ENCODE measurements at places on chromosomes 6 and 20. TPM values are rescaled to one million over a fixed set of nuclear protein-coding genes. Genes with fewer than 3 reads are reported as not detected.

Gene MEI4
- total RNA-seq: not detected

Gene LY6G6D
- total RNA-seq: not detected

Gene PHIP
- 33.9 TPM for total RNA-seq

Gene PRR18
- total RNA-seq: not detected

Gene TFAP2A
- total RNA-seq: not detected

Gene TCP11
- total RNA-seq: not detected

Gene GPX5
- not detected for total RNA-seq

Gene LHFPL5
- total RNA-seq: not detected

Gene GABRR1
- not detected for total RNA-seq

Gene GGTLC1
- total RNA-seq: not detected

Gene TFAP2C
- total RNA-seq: not detected
